NCI-H2107 (cell line): ENCODE measurements at places on chromosomes 12 and 14.

GRCh38 chr12:75877763-75878621 lies 153.6 kb downstream of the PHLDA1 start:
- DNase-seq, result peak; percentile 56

- no peak for DNase-seq
Observed at GRCh38 chr14:80902608-80903007, 38.9 kb downstream of the CEP128 start.

DNA sequence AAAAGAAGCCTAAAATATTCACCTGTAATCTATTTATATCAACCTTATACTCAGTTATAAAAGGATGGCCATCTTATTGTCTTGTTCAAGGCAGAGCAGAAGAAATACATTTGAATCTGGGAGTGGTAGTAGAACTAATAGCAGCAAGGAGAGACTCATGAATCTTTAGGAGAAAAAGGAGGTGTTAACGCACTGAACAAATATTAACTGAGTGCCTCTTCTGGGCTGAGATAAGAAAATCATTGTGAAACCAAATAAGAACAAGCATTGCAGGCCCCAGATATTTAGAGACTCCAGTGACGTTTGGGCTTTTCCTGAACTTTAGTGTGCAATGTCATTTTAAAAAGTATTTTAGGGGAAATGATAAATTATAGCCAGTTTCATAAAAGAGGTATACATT lies 790.6 kb downstream of the DIO2 start:
- DNase-seq, result no peak

- DNase-seq, result no peak
Observed at GRCh38 chr12:91065396-91065795, 7.6 kb upstream of the KERA start.

DNA sequence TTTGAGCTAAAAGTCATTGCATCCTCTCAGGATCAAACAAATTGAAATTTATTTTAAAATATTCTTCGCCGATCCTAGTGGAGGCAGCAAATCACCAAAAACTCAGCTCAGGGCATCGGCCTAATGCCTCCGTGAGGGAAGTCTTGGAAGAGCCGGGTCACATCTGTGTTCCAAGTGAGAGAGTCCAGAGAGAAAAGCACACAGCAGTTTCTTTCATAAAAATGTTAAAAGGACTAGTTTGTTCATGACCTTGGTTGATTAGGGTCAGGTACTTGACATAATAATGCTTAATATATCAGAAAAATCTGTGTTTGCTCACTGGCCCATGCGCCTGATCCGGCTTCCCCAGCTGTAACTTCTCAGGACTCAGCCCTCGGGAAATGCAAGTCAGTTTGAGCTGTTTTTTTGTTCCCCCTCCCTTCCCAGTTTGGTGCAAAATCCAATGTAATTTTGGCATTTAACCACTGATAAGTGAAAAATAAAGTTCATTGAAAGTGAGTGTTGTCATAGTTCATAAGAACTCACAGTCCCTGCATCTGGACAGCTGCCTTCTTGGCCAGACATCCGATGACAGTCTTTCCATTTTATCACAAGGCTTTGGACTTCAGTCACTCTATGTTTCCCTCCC lies 161.7 kb downstream of the CAND1 start:
- no peak for DNase-seq
